ENCODE measurements at places on chromosomes 2 and 18. TPM values are rescaled to one million over a fixed set of nuclear protein-coding genes. Genes with fewer than 3 reads are reported as not detected.
A peak's percentile ranks its signal among the peaks of the same experiment; 100 is the strongest.

GRCh38 chr2:96869822-96870625 is at the start of gene SEMA4C:
Gene SEMA4C, minus strand, starts transcription at chr2:96870080. Its CDS starts 2,194 bp downstream, at chr2:96867886.
- peak; percentile 73 for DNase-seq

DNA sequence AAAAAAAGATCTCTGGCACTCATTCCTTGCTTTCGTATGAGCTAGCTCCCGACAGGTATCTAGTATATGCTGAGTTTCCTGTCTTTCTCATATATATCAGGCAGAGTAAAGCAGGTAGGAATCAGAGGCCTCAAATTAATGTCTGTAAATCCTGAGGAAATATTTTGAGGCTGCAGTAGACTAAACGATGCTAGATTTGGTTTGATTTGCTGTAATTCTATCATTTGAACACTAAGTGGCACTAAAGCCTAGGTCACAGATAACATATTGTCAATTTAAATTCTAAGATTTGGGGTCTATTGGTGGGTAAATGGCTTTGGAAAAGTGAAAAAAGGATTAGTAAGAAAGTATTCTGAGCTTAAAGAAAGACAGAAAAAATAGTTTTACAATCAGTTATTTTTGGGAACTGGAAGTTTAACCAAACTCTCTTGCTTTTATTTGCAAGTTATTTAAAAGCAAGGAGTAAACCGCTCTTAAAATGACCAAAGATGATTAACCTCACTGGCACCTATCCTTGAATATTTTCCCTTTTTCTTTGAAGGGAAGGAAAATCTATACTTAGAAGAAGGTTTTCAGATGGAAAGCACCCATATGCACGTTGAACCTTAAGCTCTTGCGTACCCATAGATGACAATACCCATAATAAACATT is 37.6 kb upstream of the SLC4A10 start:
- no peak for DNase-seq

CCDC142 gene
- 8.2 TPM for polyA plus RNA-seq

POMC gene
- 3.9 TPM for polyA plus RNA-seq

CFC1 gene
- 0.19 TPM for polyA plus RNA-seq
